Activated CD8-positive, alpha-beta memory T cell treated with anti-CD3 and anti-CD28 coated beads for 1 hour (primary cell): ENCODE measurements at places on chromosomes 3 and 15.

DNA sequence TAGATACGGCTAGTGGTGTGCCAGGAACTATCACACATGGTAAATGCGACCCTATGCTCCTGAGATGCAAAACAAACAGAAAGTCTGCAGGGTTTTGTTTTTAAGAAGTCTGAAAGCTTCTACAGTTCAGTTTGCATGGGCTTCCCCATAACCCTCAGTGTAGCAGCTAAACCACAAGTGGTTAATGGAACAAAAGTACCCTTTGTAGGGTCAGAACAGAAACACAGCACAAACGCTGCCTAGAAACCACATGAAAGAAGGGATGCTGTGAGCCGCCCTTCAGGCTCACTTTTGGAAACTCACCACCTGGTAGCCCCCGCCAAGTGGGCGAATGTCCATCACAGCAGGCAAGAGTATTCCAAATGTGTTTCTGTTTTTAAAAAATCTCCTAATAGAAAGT, 46.2 kb downstream of the CTDSPL start:
- DNase-seq = no peak

DNA sequence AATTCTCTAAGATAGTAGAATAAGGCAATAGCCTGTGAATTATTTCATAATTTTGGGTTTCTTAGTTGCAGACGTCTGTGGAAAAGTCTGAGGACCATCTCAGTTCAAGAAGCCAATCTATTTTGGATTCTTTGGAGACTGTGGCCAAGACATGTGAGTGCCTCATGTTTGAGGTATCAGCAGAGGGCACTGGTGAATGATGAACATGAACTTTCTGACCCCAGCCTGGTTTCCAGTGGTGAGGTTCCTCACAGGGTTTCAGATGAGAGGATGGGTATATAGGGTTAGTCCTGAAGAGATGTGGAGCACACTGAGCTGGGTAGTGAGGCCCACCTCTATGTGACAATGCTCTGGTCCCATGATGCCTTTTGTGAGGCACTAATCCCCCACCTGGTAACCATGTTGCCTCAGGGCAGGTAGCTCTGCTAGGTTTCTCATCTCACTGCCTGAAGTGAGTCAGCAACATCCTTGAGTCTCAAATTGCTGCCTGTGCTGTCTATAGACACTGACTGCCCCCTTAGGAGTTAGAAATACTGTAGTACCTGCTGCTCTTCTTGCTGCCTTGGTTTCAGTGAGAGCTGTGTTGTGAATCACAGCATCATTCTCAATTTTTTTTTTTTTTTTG, 32.3 kb downstream of the C3orf62 start:
- no peak for DNase-seq

- no peak for DNase-seq
These were observed 1003.9 kb upstream of the CFAP20DC start for GRCh38 chr3:60053526-60054265.

DNA sequence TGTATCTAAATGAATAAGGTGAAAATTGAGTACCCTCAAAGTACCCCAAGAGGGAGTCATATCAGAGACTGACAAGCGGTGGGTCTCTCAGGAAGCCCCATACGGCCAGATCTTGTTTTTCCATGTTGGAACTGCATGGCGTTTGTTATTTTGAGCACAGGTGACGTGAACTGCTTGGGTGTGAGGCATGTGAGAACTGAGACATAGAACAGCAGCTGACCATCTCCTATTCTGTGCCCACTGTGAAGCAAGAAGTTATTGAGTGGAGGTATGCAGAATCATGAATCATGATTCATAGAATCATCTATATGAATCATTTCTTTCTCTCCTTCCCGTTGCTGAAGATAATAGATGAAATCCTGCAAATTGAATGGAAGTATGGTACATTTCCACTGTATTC, 4.6 kb downstream of the VPS8 start:
- no peak for DNase-seq

DNA sequence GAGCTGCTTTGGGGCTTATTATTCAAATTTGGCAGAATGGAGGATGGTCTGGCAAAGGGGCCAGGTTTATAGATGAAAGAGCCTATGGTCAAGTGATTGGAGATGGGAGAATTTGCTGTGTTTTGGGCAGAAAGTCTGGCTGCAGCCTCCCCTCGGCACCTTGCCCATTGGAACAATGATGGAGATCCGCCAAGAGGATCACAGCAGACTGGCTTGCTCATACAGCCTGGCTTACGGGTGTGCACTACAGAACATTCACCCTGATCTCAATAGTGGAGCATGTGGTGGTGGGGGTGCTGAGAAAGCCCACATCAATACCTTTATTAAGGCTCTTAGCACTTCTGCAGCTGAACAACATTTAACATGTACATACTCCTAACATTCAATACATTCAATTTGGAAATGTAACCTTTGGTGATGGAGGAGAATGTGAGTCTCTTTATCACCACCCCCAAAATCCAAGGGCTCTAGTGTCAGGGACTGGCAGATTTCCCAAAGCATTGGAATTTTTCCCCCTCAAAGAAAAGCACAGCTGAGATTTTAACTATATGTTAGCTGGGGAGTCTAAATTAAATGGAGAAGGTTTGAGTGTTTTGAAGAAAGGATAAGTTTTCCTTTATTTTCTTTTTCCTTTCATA, 118.4 kb upstream of the TMC3 start:
- DNase-seq = no peak

DNA sequence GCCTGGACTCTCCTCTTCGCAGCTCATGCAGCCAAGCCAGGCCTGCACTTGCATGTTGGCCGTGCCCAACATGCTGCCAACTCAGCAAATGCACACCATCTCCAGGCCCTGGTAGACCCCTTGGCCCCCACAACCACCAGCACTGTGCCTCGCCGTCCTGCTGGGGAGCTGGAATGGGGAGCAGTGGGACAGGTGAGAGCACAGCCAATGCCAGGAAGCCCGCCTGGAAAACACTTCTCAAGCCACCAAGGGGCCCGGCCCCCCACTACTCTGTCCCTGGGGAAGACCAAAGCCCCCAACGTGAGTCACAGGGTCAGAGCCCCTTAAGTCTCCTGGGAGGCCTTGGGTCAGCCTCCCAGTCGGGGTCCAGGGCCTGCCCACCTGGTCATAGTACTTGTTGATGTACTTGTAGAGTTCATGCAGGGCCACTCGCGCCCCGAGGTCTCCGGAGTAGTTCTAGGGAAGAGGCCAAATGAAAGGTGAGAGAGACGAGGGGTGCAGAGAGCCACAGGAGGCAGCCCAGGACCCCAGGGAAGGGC, 24.5 kb downstream of the PLXNB1 start:
- DNase-seq = no peak

- no peak for DNase-seq
These were observed 181.9 kb upstream of the KBTBD8 start for GRCh38 chr3:66816090-66816761.

GRCh38 chr15:49063402-49064280, 17.4 kb upstream of the SECISBP2L start:
- no peak for DNase-seq

- no peak for DNase-seq
These were observed 9.8 kb downstream of the PLIN1 start for GRCh38 chr15:89669309-89669865.

DNA sequence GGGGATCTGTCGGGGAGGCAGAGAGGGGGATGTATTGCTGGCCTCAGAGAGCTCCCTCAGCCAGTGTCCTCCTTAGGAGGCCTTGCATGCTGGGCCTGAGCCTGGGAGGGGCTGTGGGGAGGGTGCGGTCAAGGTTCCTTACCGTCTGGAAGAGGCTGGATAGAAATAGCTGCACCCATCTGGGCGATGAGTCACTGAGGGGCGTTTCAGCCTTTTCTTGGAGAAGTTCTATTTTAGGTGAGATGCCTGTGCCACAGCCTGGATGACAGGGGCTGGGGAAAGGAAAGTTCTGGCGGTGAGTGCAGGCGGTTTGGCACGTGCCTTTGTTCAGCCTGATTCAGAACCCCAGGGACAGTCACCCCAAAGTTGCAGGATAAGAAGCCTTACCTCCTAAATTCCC, 35.7 kb upstream of the APEH start:
- no peak for DNase-seq

DNA sequence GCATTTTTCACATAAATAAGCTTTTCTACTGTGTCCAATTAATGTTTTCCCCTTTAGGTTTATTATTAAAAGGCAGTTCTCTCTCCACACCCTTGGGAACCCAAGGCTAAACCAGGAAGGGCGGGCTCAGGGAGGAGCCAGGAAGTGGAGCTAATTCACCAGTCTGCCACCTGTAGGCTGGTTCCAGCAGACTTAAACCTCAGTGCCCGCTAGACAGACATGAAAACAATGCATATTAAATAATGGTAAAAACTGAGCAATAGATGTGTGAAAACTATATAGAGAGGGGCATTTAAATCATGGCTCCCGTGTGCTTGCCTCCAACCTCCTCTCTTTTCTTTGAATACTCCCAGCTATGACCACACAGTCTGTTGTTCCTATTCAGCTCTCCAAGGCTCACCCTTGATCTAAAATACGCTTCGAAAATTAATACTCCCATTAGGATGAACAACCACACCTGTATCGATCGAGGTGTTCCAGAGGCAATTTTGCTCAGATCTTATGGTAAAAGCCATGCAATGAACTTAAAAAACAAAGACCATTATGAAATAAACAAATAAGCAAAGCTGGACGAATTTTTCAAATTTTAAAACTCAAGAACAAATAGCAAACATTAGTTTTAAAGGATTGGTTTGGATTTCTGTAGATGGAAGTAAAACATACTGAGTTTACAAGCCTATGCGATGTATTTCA, 253.3 kb downstream of the TJP1 start:
- DNase-seq = no peak

DNA sequence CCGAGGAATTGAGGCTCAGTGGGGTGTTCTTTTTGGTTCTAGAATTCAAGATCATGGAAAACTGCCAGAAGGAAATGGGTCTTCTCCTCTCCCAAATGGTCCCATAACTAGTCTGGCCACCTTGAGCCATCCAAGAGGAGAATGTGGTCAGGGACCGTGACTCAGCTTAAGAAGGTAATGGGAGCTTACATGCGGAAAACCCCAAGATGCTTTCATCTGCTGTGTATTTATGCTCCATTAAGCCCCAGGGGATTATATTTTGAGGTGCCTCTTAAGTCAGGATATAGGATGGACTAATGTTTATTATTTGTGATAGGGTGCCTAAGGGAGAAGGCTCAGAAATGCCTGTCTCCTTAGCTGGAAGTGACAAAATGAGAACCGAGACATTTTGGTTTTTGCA, 39.2 kb upstream of the DLG1 start:
- no peak for DNase-seq
